Pancreas (tissue), 10 donors: ENCODE measurements at places on chromosomes 2 and 18.

DNA sequence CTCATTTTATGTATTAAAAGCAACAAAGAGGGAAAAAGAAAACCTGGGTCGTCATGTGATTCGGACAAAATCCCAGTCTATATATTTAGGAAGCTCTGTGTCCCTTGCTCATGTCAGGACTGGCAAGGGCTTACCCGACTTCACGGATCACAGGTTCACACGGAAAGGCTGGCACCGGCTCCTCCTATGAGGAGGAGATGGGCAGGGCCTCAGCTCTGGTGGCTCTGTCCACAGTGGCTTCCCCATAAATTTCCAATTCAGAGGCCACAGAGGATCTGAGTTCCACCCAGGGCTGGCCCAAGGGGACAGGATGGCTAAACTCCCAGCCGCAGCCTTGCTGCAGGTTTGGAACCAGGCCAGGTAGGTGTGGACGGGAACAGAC is 186.8 kb downstream of the BCL2 start:
- no peak overlapping the region for H3K4me3 ChIP-seq
- H3K27ac ChIP-seq, result no peak overlapping the region
- no peaks in the 10 kb centered on the region for H3K4me1 ChIP-seq
- peak; percentile 49 for DNase-seq
- H3K36me3 ChIP-seq, result no peaks in the 10 kb centered on the region
- no peaks in the 10 kb centered on the region for H3K27me3 ChIP-seq

- H3K36me3 ChIP-seq, result no peaks in the 10 kb centered on the region
- no peak overlapping the region for H3K27ac ChIP-seq
- H3K4me1 ChIP-seq, result no peaks in the 10 kb centered on the region
- H3K27me3 ChIP-seq, result no peaks in the 10 kb centered on the region
- H3K4me3 ChIP-seq, result no peak overlapping the region
Observed at GRCh38 chr2:221102896-221103688, 469.0 kb downstream of the EPHA4 start.

- no peak overlapping the region for H3K4me3 ChIP-seq
- H3K27ac ChIP-seq, result no peak overlapping the region
- DNase-seq, result no peak
- no peaks in the 10 kb centered on the region for H3K4me1 ChIP-seq
- H3K27me3 ChIP-seq, result no peaks in the 10 kb centered on the region
Observed at GRCh38 chr18:75183524-75183923, 25.4 kb downstream of the PTGR3 start.

- no peak overlapping the region for H3K4me3 ChIP-seq
- H3K27ac ChIP-seq, result no peak overlapping the region
- no peaks in the 10 kb centered on the region for H3K36me3 ChIP-seq
- H3K4me1 ChIP-seq, result peaks cover 7% of the 10 kb centered on the region
- no peaks in the 10 kb centered on the region for H3K27me3 ChIP-seq
Observed at GRCh38 chr2:160140471-160140870, 59.6 kb downstream of the ITGB6 start.

- H3K4me1 ChIP-seq, result no peaks in the 10 kb centered on the region
- H3K4me3 ChIP-seq, result no peak overlapping the region
- H3K27me3 ChIP-seq, result no peaks in the 10 kb centered on the region
- DNase-seq, result no peak
Observed at GRCh38 chr18:3466872-3467271, 16.9 kb downstream of the TGIF1 start.

- peak overlapping the region; percentile 95 for H3K27ac ChIP-seq
- H3K36me3 ChIP-seq, result no peaks in the 10 kb centered on the region
- DNase-seq, result no peak
- no peak overlapping the region for H3K4me3 ChIP-seq
Observed at GRCh38 chr18:3119401-3120341, 100.1 kb downstream of the MYOM1 start.
